ENCODE measurements at places on chromosomes 5 and 9.

GRCh38 chr5:170746075-170746960, 37.2 kb upstream of the GABRP start:
- DNase-seq, result no peak

DNA sequence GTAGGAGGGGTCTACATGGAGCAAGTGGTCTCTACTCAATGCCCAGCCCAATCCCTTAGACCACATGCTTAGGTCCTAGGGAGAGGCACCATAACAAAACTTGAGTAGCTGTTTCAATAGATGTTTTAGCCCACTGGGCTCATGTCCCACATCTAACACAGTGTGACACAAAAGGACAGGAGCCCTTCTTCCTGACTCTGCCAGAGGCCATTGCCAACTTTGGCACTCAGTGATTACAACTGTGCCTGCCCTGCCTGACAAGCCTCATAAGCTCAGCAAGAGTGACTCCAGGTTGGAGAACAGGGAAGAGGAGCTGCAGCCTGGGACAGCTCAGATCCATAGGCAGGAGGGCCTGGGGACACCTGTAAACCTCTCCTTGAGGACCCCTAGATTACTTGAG, 230.8 kb downstream of the ENC1 start:
- no peak for DNase-seq

DNA sequence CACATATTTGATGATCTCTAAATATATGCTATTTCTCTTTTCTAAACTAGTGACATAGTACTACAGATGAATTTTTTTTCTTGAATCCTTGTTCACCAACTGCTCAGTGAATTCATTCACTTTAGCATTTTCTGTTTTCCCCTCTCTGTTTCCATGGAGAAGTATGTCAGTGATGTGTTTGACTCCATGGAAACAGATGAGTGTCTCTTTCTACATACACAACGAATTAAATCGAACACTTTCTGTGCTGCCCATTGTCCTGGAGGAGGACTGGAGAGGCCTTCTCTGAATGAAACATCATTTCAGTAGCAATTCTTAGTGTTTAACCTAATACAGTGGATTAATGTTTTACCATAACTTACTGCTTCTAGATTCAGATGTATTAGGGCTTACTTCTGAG, 9.5 kb downstream of the INVS start:
- DNase-seq, result no peak

GRCh38 chr5:178496642-178497041, 93.6 kb downstream of the COL23A1 start:
- DNase-seq, result no peak

GRCh38 chr5:65359981-65360380, 121.7 kb downstream of the ADAMTS6 start:
- peak; percentile 59 for DNase-seq

DNA sequence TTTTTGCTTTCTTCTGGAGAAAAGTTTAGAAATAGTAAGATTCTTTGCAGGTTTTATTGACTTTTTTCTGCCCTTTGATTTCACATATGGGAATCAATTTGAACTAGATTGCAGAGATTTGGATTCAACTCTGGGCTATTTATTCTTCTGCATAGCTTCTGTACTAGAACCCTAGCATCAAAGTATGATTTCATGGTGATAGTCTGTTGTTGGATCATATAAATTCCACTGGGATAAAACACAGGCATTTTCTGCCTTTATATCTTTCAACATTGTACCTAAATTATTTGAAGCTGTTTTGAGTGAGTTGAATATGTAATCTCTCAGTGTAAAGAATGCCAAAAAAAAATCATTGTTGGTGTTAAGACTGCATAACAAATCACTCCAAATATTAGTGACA, 458.4 kb upstream of the MPDZ start:
- DNase-seq, result no peak

- DNase-seq, result peak; percentile 21
Measured at GRCh38 chr5:56615361-56616153, 199.8 kb upstream of the MAP3K1 start.

DNA sequence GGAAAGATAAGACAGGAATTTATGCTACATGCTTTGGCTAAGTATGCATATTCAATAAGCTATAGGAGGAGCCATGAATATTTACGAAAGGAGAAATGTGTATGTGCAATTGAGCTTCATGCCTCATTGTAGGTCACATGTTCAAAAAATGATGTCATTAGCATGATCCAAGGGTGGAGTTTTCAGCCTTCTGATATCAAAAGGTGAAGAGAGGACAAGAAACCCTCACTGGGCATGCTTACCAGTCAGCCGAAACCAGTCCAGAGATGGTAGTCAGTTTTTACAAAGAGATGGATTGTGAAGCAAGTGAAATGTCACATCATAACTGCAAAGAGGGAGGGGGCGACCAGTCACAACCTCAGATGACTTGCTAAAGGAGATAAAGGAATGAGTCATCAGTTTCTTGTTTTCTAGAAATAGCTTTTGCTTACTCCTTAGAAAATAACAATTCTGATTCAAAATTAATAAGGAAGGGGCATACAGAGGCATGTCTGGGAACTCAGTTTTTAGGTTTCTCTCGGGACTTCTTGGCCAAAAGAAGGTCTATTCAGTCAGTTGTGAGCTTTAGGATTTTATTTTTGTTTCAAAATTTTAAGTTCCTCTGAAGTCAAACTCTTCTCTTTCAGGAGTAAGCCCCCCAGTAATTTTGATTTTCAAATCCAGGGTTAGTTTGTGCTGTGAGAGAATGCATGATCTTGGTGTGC, 1067.8 kb upstream of the EDIL3 start:
- no peak for DNase-seq

DNA sequence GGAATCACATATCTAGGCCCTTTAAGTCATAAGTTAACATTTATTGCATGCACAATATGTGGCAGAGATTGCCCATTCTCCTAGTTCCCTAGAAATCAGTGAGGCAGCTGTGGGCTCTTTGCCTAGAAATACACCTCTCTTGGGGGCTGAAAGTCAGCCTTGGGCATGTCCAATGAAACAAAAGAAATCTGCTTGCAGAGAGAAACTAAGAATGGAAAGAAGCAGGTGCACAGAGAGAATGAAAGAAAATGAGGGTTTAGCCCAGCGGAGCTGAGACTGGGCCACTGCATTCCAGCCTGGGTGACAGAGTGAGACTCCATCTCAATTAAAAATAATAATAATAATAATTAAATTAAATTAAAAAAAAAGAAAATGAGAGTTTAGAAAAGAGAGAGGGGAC, 57.3 kb upstream of the DAB2 start:
- DNase-seq, result no peak

DNA sequence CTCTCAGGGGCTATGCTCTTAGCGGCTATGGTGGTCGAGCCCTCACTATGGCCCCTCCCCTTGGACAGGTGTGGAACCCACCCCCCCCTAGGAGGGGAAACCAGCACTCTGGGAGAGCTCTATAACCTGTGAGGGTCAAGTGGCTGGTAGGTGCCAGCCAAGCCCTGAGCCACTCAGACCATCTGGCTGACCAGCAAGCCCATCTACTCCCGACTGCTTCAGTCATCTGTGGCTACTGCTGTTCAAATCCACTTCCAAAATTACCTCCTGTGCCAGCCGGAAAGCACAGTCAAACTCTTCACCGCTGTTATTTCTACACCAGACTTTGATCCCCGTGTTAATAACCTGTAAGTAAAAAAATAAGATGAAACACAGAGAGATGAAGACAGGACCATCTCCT, 28.5 kb downstream of the NSUN2 start:
- DNase-seq, result no peak

- DNase-seq, result no peak
Measured at GRCh38 chr5:14406554-14406849, 175.1 kb upstream of the OTULINL start.

GRCh38 chr9:72467766-72468738, 53.4 kb upstream of the TMC1 start:
- DNase-seq, result no peak

DNA sequence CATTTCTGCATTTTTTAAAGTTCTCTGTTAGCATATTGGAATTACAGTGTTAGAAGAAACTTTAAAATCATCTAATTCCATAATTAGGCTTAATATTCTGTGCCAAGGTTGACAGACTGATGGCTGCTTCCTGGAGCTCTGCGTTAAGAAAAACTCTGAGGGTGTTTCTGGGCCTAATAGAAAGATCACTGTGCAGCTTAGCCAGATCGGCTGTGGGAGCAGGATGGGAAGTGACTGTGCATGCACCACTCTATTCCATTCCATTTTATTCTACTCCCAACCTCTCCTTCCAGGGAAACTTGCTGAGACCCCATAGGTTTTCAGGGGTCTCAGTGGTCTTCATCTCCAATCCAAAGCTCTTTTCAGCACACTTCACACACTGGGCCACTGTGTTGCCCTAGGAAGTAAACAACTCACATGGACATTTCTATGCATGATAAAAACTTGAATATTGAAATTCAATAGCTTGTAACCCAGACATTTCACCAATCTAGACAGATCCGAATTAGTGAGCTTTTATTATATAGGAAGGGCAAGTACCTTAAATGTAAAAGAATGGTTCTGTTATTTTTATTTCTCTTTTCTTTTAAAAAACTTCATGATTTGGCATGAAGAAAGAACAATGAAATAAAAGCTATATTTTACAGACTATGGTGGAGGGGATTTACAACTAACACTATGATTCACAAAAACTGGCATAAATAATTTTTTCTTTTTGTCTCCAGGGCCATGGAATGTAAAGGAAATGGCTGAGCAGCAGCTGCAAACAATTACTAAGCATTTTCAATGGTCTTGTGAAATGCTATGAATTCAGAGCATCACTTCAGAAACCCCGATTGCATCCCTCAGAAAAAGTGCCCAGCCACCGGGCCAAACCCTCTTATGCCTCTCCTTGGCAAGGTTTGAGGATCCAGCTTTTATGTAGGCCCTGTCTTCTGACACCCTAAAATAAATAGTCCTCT, 51.4 kb upstream of the DAB2 start:
- DNase-seq, result no peak

DNA sequence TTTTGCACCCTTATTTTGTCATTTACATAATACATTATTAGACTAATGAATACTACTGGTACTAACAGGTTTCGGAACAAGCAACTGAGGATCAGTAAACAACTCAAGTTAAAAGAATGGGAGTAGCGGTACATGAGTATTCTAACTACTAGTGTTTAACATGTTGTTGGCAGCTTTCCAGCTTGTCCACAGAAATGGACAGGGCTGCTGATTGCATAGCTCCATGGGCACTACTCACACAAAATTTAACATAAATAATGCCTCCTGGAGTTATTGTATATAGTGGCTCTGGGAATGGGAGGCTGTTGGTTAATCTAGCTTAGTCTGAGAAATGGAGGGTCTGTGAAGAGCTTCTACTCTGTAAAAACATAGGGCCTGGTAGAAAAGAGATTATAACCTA, 6.7 kb downstream of the NCBP1 start:
- DNase-seq, result no peak

DNA sequence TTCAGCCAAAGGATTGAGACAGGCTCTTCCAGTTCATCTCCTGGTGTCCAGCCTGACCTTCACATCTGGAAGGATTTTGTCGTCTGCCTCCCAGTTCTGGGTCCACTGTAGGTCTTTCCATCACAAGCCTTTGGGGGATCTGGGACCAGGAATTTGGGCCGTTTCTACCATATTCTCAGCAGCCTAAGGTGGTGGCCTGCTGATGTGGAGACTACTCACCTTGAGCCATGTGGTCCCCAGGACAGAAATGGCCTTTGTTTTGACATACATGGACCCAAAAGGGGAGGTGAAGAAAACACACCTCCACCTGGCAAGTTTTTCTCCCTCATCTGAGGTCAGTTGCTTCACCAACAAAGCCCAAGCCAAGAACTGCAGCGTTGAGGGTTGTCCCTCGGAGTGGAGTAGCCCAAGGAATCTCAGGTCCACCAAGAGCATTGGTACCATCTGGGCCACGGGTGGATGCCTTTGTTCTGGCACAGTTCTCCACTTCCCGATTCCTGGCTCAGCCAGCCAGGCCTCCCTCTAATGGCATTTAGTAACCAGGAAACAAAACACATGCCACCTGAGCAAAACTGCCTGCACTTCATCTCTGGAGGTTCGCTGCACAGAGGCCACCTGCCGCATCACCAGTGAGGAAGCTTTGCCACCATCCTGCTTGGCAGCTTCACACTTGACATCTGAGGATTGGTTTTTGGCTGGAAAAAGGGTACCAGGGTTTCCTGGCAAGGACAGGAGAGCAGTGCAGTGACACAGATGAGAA, 24.7 kb downstream of the AMBP start:
- no peak for DNase-seq

DNA sequence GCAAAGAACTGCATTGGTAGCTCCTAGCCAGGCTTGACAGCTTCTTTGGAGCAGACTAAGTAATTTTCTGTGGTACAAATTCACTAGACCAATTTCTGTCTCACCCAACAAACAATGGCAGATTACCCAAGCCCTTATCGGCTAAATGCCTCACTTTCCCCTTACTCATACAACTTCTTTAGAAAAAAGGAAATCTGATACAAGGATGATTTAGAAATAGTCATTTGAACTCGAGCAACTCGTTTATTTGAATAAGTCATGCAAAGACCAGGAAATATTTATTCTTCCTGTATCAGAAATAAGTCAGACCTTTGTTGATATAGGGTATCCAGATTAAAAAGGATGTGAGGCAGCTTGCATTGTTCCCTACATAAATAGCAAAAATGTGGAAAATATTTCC, 170.4 kb upstream of the CDH6 start:
- no peak for DNase-seq

DNA sequence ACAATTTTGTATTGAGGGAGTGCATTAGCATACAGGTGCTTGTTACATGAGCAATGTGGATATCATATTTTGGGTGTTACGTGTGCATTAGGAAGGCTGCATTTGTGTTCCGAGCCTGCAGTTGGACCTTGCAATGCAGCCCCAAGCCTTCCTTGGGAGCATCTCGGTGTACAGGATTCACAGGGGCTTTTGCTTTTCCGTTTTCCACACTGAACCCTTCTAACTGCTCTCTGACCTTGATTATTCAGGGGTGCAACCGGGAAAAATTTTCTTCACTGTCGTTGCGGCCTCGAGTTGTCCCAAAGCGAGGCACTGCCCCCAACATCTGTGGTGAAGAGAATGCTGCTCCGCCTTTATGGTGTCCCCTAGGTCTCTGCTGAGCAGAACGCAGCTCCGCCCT, 80.1 kb upstream of the PLEKHG4B start:
- DNase-seq, result no peak

- no peak for DNase-seq
Measured at GRCh38 chr9:136642439-136642921, 20.2 kb upstream of the EGFL7 start.

DNA sequence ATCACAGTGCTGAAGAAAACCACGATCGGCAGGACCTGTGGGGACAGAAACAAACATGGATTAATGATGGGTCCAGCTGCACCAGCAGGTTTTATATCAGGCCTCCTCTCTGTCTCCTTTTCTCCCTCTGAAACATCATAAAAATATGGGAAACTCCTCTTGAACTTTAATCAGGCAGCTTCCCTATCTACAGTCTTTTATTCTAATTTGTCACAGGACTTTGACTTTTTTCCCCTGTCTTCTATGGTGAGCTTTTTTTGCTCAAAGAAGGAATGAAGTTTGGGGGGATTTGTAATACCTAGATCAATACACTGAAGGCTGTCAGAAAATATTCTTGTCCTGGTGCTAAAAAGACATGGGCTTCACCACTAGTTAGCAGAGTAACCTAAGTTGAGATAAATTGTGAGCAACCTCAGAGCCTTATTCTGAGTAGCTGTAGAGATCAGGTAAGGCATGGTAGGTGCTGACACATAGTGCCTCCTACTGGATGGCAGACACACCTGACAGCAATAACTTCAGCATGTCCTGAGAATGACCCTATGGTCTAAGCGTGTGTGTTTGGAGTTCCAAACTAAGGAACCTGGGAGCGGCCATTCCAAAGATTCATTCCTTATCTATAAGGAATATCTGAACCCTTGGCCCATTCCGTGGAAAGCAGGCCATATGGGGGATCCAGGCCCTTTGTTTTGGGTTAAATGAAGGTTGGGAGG, 46.2 kb downstream of the SLC28A3 start:
- DNase-seq, result no peak

- peak; percentile 13 for DNase-seq
Measured at GRCh38 chr5:134436523-134437339, 25.1 kb upstream of the CDKN2AIPNL start.

Data from NCI-H524 treated with DMSO at 0.1 percent for 48 hours (cell line).